ENCODE measurements at places on chromosomes 1 and 21. TPM values are rescaled to one million over a fixed set of nuclear protein-coding genes. Genes with fewer than 3 reads are reported as not detected.

Gene PPFIA4
- 11.0 TPM for total RNA-seq

DNA sequence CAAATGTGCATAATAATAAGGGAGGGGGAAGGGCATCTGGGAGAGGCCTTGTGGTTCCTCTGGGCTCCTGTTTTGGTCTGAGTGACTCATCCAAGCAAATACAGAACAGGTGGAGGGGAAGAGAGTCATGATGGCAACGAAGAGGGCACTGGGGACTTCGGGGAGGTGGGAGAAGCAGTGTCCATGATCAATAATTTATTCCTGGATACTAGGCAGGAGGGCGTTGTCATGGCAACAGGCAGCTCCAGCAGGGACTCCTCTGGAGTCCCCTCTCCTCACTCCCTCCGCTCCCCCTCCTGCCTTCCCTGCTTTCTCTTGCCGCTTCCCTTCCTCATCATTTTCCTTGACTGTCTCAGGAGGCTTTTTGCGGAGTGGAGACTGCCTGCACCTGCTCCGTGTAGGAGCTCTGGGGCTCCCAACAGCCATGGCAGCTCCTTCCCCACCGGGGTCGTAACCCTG is 12.3 kb upstream of the NFASC start:
- H3K4me1 ChIP-seq: no peaks in the 10 kb centered on the region
- no peaks in the 10 kb centered on the region for H3K27me3 ChIP-seq
- H3K4me3 ChIP-seq: no peak overlapping the region
- H3K27ac ChIP-seq: no peak overlapping the region
- no peak for DNase-seq

DNA sequence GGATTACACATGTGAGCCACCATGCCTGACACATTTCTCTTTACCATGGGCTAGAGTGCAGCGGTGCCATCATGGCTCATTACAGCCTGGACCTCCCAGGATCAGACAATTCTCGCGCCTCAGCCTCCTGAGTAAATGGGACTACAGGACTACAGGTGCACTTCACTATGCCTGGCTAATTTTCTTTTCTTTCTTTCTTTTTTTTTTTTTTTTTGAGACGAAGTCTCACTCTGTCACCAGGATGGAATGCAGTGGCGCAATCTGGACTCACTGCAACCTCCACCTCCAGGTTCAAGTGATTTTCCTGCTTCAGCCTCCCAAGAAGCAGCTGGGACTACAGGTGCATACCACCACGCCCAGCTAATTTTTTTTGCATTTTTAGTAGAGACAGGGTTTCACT is 14.8 kb upstream of the KIF1B start:
- no peaks in the 10 kb centered on the region for H3K36me3 ChIP-seq
- DNase-seq: peak; percentile 58
- H3K4me3 ChIP-seq: no peak overlapping the region
- H3K27me3 ChIP-seq: no peaks in the 10 kb centered on the region
- peaks cover 14% of the 10 kb centered on the region for H3K4me1 ChIP-seq
- no peak overlapping the region for H3K27ac ChIP-seq

Gene SLC50A1
- total RNA-seq: 25.4 TPM

- H3K4me1 ChIP-seq: peaks cover 40% of the 10 kb centered on the region
- peaks cover 3% of the 10 kb centered on the region for H3K36me3 ChIP-seq
- H3K4me3 ChIP-seq: no peak overlapping the region
- no peaks in the 10 kb centered on the region for H3K27me3 ChIP-seq
- no peak overlapping the region for H3K27ac ChIP-seq
- no peak for DNase-seq
Measured at GRCh38 chr1:203641503-203641890, 14.9 kb downstream of the ATP2B4 start.

DNA sequence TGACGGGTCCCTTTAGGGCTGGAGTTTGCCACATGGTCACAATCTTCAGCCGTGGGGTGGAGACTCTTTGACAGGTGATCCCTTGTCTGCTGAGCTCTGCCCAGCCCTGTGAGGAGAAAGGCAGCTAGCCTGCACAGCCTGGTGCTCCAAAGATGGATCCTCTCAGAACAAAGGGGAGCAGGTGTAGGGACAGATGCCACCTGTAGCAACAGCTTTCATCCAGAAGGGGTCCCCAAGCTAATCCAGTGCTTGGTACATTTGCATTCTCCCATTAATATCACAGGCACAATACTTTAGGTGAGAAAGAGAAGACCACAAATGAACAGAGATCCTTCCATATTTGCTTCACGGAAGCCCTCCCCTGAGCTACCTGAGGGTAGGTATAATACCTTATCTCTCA is 93.2 kb downstream of the CCDC185 start:
- no peak overlapping the region for H3K27ac ChIP-seq
- peaks cover 6% of the 10 kb centered on the region for H3K27me3 ChIP-seq
- no peaks in the 10 kb centered on the region for H3K4me1 ChIP-seq
- no peak for DNase-seq
- no peak overlapping the region for H3K4me3 ChIP-seq
- H3K36me3 ChIP-seq: no peaks in the 10 kb centered on the region

Gene ADAMTS5
- 14.1 TPM for total RNA-seq

Gene OR2L2
- total RNA-seq: not detected

DNA sequence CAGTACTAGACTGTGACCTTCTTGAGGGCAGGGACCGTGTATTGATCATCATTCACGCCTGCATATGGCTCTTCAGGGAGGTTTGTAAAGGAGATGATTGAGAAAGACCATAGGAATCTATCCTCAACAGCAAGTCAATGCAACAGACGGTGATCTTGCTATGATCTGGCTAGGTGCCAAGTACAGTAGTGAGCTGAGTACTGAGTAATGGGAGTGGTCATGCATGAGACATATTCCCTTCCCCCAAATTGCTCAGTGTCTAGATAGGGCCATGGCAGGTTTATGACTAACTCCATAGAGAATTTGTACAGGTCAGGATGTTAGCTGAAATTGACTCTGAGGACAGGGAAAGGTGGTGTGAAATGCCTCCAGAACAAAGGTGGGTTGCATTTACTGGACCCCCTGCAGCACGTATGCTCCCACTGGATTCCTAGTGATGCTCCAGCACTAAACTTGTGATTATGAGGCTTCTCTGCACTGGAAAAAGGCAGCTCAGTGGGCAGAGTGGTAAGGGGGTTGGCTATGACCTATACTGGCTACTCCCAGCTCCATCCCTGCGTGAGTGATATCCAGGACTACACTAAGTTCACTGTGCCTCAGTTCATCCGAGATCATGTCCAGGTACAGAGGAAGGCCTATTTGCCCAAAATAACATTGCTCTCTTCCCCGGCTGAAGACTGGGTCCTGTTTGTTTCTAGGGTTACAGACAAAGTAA is 37.2 kb downstream of the KCNJ6 start:
- H3K4me3 ChIP-seq: no peak overlapping the region
- H3K27ac ChIP-seq: no peak overlapping the region
- peak; percentile 93 for DNase-seq
- no peaks in the 10 kb centered on the region for H3K36me3 ChIP-seq
- H3K27me3 ChIP-seq: peaks cover 4% of the 10 kb centered on the region

DNA sequence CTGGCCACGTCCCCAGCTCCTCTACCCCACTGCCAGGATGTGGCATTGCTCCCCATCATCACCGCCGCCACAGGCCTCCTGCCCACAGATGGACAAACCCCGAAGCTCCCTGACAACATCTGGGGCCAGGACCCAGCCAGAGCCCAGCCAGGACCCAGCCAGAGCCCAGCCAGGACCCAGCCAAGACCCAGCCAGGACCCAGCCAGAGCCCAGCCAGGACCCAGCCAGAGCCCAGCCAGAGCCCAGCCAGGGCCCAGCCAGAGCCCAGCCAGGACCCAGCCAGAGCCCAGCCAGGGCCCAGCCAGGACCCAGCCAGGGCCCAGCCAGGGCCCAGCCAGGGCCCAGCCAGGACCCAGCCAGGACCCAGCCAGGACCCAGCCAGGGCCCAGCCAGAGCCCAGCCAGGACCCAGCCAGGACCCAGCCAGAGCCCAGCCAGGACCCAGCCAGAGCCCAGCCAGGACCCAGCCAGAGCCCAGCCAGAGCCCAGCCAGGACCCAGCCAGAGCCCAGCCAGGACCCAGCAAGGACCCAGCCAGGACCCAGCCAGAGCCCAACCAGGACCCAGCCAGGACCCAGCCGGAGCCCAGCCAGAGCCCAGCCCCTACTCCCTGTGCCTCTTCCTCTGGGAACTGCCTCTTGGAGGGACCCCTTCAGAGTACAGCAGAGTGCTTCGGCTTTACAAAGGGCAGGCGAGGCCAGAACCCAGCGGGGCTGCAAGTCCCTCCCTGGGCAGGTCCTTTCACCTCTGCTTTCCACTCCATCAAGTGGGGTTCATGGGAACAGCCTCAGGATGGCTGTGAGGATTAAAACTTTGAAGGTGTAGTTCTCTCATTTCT is 43.7 kb downstream of the DISP3 start:
- H3K27me3 ChIP-seq: no peaks in the 10 kb centered on the region
- no peaks in the 10 kb centered on the region for H3K36me3 ChIP-seq
- H3K27ac ChIP-seq: no peak overlapping the region
- DNase-seq: no peak
